ENCODE measurements at places on chromosomes 1 and 21.

DNA sequence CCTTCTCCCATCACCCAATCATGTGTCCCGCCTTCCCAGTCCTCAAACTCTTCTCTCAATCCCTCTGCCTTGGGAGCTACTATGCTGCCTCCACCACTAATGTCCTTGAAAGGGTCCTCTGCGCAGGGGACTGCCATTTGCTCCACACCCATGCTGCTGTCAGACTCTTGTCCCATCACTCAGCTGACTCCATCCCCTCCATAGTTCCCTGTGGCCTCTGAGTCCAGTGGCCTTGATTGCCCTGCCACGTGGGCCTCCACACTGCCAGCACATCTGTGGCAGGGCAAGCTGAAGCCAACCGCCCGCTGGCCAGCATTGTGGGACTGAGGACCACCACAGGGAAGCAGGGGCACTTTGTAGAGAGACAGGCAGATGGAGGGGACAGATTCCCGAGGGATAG lies 1.3 kb upstream of the TNNT2 start:
- no peaks in the 10 kb centered on the region for H3K27me3 ChIP-seq
- no peaks in the 10 kb centered on the region for H3K4me1 ChIP-seq
- H3K4me3 ChIP-seq, result no peak overlapping the region
- DNase-seq, result no peak
- no peak overlapping the region for H3K27ac ChIP-seq
- no peaks in the 10 kb centered on the region for H3K36me3 ChIP-seq

GRCh38 chr1:212738330-212738729 lies 38.7 kb upstream of the BATF3 start:
- H3K27ac ChIP-seq, result no peak overlapping the region
- no peak for DNase-seq
- H3K27me3 ChIP-seq, result no peaks in the 10 kb centered on the region

GRCh38 chr21:25296252-25296651 lies 311.0 kb downstream of the MRPL39 start:
- no peak overlapping the region for H3K27ac ChIP-seq
- H3K4me3 ChIP-seq, result no peak overlapping the region
- DNase-seq, result no peak
- no peaks in the 10 kb centered on the region for H3K27me3 ChIP-seq
- H3K4me1 ChIP-seq, result no peaks in the 10 kb centered on the region

- H3K4me1 ChIP-seq, result no peaks in the 10 kb centered on the region
- H3K27me3 ChIP-seq, result no peaks in the 10 kb centered on the region
- H3K36me3 ChIP-seq, result no peaks in the 10 kb centered on the region
- H3K4me3 ChIP-seq, result no peak overlapping the region
Measured at GRCh38 chr1:229249854-229250644, 20.9 kb upstream of the RAB4A start.

GRCh38 chr21:44592446-44593311 lies at the start of gene KRTAP10-6:
Gene KRTAP10-6, minus strand, starts transcription at chr21:44592505. Its CDS starts 21 bp downstream, at chr21:44592484.
- no peaks in the 10 kb centered on the region for H3K36me3 ChIP-seq
- DNase-seq, result no peak
- H3K27ac ChIP-seq, result no peak within 1 kb of the TSS
- H3K4me1 ChIP-seq, result no peaks in the 10 kb centered on the region

- H3K36me3 ChIP-seq, result no peaks in the 10 kb centered on the region
- H3K4me3 ChIP-seq, result peak within 1 kb of the TSS; percentile 21
- peak; percentile 37 for DNase-seq
- H3K4me1 ChIP-seq, result peaks cover 9% of the 10 kb centered on the region
- H3K27me3 ChIP-seq, result no peaks in the 10 kb centered on the region
- H3K27ac ChIP-seq, result peak within 1 kb of the TSS; percentile 58
Measured at GRCh38 chr21:35048706-35049617, at the start of gene RUNX1. Gene RUNX1, minus strand, starts transcription at chr21:35049302.

DNA sequence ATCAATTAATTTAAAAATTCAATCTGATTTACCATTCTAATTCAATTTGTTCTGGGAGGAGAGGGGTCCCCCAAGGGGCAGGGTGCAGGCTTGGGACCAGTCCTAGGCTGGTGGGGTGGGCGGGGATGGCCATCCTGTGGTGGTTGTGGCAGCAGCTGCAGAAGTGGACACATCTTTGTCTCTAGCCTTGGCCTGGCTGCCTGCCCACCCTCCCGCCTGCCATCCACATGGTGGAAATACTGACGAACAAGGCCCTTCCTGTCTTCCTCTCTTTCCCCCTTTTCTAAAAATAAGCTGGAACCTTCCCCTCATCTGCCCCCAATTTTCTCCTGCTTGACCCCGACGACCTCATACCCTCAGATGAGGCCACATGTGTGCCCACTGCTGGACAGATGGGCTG lies 130.9 kb downstream of the FOXD2 start:
- H3K27me3 ChIP-seq, result no peaks in the 10 kb centered on the region
- no peaks in the 10 kb centered on the region for H3K36me3 ChIP-seq
- H3K4me3 ChIP-seq, result no peak overlapping the region
- H3K27ac ChIP-seq, result peak overlapping the region; percentile 36
- DNase-seq, result peak; percentile 61

GRCh38 chr1:41963636-41964035 lies 44.9 kb upstream of the HIVEP3 start:
- no peaks in the 10 kb centered on the region for H3K27me3 ChIP-seq
- DNase-seq, result no peak
- H3K4me3 ChIP-seq, result no peak overlapping the region
- no peaks in the 10 kb centered on the region for H3K4me1 ChIP-seq

DNA sequence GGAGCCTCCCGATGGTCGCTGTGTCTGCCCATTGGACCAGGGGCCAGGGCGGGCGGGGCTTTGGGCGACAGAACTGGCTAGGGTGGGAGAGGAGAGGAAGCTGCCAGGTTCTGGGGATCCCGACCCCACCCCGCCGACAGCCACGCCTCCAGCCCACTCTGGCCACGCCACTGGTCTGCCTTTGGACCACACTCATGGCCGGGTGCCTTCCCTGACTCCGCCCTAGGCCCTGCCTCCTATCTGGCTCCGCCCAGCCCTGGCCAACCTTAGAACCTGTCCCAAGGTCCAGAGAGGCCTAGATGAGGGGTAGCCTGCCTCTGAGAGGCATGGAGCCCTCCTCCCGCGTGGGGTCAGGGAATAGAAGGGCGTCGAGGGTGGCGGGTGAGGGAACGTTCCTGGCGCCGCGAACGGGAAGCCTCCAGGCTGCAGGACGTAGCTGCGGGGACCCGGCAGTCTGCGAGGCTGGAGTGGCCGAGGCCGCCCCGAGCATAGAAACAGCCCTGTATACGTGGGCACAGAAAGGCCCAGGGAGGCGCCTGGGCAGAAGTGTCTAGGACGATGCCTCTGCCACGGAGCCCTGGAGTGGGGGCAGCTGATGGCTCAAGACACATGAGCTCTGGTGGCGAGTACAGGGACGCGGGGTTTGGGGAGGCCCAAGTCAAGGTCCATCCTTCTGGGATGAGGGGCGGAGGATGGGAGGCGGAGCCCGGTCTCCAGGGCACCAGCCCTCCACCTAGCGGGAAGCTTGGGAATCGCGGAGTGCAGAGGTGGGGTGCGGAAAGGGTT lies 11.5 kb upstream of the COL16A1 start:
- H3K27me3 ChIP-seq, result no peaks in the 10 kb centered on the region
- peak overlapping the region; percentile 97 for H3K27ac ChIP-seq
- H3K36me3 ChIP-seq, result no peaks in the 10 kb centered on the region
- peaks cover 51% of the 10 kb centered on the region for H3K4me1 ChIP-seq

- H3K36me3 ChIP-seq, result no peaks in the 10 kb centered on the region
- no peak overlapping the region for H3K27ac ChIP-seq
- H3K27me3 ChIP-seq, result no peaks in the 10 kb centered on the region
- H3K4me3 ChIP-seq, result no peak overlapping the region
- DNase-seq, result no peak
Measured at GRCh38 chr1:218829097-218829496, 344.6 kb upstream of the LYPLAL1 start.

- no peak for DNase-seq
- H3K4me3 ChIP-seq, result no peak overlapping the region
- no peaks in the 10 kb centered on the region for H3K36me3 ChIP-seq
- peak overlapping the region; percentile 37 for H3K27ac ChIP-seq
- no peaks in the 10 kb centered on the region for H3K27me3 ChIP-seq
Measured at GRCh38 chr1:179815641-179816040, 62.0 kb downstream of the TOR1AIP2 start.

DNA sequence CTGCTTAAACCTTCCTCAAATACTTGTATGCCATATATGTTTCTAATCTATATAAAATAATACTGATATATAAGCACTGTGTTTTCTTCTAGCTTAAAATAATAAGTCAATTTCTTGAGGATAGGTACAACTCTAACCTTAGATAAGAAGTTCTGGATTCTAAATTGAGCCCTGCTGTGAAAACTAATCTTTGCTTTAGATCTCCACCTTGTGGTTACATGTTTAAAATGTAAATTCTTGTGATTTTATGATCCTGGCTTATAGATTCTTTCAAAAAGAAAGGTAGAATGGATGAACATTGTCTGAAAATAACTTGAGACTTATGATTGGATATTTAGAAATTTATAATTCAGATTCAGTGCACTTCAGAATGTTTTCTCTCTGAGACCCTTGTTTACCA lies 38.9 kb upstream of the HMCN1 start:
- H3K36me3 ChIP-seq, result no peaks in the 10 kb centered on the region
- no peak overlapping the region for H3K27ac ChIP-seq
- no peaks in the 10 kb centered on the region for H3K27me3 ChIP-seq
- H3K4me3 ChIP-seq, result no peak overlapping the region
- H3K4me1 ChIP-seq, result no peaks in the 10 kb centered on the region

DNA sequence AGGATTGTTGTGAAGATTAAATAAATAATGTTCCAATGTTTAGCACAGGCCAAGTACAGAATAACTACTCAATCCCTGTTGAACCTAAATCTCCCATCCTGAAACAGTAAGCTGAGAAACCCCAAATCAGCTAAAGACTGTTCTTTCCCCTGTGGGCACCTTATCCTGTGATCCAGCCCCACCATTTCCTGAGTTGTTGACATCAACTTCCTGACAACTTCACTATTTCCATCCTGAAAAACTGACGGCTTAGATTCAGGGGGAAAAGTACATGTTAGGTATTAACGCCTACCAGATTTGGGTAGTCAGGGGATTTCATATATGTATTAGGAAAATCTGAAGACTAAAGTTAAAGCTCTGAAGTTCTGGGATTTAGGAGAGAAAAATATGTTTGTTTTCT lies 51.7 kb upstream of the PALMD start:
- H3K36me3 ChIP-seq, result no peaks in the 10 kb centered on the region
- H3K4me1 ChIP-seq, result no peaks in the 10 kb centered on the region
- no peak for DNase-seq
- H3K27ac ChIP-seq, result no peak overlapping the region
- H3K27me3 ChIP-seq, result no peaks in the 10 kb centered on the region
- H3K4me3 ChIP-seq, result no peak overlapping the region
